ENCODE measurements at places on chromosomes 11 and 22.

DNA sequence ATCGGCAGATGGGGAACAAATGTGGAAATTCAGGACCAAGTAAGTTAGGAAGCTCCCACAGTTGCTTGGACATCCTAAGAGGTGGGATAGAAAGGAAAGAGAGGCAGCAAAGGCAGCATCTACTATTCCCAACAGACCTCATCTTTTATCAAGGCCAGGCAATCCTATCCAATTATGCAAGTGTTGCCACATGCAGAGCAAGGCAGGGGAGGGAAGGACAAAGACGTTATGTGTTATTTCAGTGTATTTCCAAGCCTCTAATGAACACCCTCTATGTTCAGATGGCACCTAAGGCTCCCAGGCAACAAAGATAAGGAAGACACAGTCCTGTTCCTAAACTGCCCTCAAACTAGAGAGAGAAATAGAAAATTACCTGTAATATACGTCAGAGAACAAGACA is 9.2 kb downstream of the TIGD3 start:
- DNase-seq, result no peak

GRCh38 chr11:133816146-133816870 is 29.0 kb downstream of the SPATA19 start:
- DNase-seq, result no peak

DNA sequence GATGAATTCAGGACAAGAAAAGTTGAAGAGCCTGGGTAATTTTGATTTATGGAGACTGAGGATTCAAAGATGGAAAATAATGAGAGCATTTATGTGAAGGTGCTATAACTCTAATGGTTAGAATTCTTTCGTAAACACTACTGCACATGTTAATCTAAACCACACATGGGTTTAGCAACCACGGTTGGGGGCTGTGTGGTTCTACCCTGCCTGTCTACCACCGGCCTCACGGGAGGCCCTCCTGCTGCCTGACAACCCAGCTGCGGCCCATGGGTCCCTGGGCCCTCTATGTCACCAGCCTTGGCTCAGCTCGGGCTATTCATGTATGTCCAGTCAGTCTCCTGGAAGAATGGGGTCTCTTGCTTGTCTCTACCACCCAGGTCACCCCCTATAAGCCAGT is 68.5 kb upstream of the ARFGAP3 start:
- no peak for DNase-seq

DNA sequence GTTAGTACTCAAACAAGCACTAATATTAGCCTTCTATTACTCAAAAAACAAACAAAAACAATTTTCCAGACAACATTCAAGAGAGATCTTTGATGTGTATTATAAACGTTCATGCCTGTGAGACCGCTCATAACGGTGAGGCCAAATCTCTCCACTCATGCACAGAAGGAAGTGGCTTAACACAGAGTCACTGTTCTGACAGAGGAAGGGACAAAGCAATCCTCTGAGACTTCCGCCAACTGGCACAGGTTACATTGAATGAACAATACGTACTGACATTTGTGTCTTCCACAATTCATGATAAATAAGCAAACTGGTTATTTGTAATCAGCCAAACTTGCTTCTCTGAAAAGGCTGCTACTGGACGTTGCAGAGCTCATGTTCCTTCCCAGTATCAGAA is 30.5 kb downstream of the CHKA start:
- no peak for DNase-seq

DNA sequence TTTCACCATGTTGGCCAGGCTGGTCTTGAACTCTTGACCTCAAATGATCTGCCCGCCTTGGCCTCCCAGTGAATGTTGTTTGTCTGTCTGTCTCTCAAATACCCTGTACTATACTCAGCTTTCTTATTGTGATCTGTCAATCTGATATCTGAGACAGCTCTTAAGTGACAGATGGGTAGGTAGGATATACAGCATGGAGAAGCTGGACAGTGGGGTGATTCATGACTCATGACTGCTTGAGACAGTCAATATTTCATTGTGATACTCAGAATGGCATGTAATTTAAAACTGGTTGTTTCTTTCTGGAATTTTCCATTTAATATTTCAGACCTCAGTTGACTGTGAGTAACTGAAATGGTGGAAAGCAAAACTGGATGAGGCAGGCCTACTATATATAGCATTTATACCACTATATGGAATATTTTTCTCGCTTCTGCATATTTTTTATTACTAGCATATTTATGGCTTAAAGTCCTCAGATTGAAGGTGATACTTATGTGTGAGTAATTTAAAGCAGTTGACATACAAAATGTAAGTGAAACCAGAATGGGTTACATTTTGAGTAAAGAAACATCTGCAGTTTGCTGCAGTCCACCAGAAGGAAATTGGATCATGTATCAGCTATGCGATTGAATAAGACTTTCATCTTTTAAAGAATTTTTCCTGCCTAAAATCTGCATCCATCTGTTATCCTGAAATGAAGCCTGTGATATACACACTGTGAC is 22.3 kb downstream of the ARHGAP42 start:
- DNase-seq, result no peak

DNA sequence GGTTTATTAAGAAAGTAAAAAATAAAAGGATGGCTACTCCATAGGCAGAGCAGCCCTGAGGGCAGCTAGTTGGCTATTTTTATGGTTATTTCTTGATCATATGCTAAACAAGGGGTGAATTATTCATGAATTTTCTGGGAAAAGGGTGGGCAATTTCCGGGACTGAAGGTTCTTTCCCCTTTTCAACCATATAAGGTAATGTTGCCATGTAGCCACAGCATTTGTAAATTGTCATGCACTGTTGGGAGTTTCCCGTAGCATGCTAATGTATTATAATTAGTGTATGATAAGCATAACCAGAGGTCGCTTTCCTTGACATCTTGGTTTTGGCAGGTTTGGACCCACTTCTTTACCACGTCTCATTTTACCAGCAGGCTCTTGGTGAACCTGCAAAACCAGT is 610.4 kb upstream of the B3GAT1 start:
- no peak for DNase-seq

DNA sequence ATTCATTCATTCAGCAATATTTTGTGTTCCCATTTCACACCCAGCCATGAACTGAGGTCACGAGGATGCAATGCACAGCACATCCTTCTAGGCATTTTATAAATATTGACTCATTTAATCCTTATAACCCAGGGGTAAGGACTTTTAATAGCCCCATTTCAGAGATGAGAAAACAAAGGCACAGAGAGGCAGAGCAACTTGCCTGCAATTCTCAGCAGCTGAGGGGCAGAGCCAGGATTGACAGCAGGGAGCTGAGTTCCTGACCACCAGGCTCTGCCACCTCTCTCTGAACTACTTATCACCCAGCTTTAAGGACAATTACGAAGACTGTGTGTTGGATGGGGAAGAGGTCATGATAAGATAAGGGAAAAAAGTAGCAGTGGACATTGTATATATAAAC is 12.8 kb upstream of the FGF3 start:
- no peak for DNase-seq

DNA sequence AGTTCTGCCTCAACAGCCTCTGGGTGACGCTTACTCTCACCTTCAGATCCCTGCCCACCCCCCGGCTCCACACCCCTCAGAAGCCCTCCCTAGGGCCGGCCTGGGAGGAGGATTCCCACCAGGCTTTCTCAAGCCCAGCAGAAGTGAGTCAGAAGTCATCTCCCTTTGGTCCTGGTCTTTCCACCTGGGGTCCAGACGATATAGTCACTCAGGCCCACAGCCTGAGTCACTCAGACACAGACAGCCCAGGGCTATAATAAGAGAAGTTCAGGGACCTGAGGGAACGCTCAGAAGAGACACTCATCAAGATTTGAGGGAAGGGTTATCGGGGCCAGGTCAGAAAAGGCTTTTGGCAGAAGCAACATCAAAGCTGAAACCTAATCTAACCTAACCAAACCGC is 127.1 kb downstream of the SPATA19 start:
- DNase-seq, result no peak

DNA sequence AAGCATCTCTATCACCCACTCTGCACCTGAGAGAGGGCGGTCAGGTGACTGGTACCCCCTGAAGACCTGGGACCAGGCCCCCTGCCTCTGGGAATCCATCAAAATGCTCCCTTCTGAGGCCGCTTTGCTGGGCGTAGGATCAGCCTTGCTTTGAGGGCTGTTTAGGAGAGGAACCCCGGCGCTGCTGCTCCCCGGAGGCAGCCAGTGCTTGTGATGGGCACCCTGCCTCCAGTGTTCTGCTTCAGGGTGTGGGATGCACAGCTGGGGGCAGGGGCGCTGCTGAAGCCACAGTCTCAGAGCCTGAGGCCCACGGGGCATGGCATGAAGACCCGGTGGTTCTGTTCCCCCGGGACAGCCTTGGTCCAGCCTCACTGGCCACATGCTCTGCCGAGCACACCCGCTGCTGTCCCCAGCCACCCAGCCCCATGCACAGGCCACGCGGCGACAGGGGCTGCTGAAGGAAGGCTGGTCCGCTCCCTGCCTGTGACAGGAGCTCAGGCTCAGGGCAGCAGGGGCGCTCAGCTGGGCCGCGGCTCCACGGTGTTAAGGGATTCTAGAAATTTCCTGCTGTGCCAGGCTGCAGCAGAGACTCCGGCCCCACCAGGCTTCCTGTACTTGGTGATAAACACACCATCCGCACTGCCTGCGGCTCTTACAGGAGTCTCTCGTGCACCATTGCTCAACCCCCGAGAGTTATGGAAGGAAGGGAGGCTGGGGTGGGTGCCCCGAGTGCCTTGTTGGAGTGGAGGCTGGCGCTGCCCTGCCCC is 91.0 kb downstream of the KCNQ1 start:
- no peak for DNase-seq

DNA sequence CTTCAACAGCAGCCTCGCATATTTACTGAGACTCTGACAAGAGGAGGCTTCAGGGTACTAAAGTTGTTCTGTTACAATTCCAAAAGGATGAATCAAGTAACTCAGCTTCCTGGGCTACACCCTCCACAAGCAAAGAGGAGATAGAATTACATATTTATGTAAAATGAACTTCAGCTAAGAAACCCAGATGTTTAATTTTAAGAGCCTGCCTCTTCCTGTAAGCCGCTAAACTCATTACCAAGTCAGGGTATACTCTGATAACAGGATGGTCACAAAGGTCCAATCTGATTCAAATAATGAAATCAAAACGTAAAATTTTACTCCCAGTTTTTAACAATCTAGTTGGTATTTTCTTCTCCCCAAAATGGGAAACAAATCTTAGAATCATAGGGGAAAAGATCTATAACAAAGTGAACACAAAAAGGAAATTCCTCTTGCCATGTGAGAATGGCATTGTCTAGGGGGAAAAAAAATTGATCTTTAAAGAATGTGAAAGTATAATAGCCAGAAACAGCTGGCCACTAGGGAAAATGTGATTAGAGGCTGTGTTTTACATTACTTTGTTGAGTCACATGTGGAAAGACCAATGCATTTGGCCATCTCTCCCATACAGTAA is 30.9 kb downstream of the CHEK2 start:
- no peak for DNase-seq

- DNase-seq, result no peak
These were observed 1.2 kb downstream of the TUBA8 start for GRCh38 chr22:18111759-18112330.

- no peak for DNase-seq
These were observed 161.3 kb downstream of the MYO18B start for GRCh38 chr22:25903294-25903693.

DNA sequence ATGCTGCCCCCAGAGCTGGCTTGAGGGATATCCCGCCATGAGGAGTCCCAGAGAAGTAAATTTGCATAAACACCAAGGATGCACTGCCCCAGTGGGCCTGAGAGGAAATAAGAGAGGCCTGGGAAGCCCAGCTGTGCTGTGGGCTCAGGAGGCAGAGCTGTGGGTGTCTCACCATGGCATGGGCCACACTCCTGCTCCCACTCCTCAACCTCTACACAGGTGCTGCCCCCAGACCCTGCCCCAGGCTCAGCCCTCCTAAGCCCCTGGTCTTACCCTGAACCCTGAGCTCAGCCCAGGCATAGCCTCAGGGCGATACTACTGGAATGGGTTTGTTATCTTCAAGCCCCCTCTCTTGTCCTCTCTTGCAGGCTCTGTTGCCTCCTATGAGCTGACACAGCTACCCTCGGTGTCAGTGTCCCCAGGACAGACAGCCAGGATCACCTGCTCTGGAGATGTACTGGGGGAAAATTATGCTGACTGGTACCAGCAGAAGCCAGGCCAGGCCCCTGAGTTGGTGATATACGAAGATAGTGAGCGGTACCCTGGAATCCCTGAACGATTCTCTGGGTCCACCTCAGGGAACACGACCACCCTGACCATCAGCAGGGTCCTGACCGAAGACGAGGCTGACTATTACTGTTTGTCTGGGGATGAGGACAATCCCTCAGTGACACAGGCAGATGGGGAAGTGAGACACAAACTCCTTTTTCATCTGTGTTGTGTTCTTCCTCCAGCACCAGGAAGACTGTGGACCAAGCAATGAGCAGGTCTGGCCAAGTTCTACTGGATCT is 59.9 kb downstream of the GGTLC2 start:
- no peak for DNase-seq

- DNase-seq, result no peak
These were observed 55.9 kb upstream of the MN1 start for GRCh38 chr22:27857443-27857842.

- DNase-seq, result no peak
These were observed 31.8 kb downstream of the SLCO2B1 start for GRCh38 chr11:75182664-75183063.

DNA sequence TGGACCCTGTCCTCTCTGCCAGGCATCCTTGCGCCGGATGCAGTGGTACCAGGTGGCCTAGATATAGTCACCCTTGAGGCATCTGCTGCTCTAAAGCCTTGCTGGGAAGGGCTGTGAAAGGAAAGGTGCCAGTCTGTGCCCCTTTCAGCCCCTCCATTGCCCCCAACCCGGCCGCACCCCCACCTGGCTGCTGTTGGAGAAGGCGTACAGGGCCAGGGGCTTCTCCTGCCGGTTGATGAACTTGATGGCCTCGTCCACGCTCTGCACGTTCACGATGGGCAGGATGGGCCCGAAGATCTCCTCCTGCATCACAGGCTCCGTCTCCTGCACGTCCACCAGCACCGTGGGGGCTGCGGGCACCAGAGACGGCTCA is 10.2 kb downstream of the ALDH3B2 start:
- no peak for DNase-seq

DNA sequence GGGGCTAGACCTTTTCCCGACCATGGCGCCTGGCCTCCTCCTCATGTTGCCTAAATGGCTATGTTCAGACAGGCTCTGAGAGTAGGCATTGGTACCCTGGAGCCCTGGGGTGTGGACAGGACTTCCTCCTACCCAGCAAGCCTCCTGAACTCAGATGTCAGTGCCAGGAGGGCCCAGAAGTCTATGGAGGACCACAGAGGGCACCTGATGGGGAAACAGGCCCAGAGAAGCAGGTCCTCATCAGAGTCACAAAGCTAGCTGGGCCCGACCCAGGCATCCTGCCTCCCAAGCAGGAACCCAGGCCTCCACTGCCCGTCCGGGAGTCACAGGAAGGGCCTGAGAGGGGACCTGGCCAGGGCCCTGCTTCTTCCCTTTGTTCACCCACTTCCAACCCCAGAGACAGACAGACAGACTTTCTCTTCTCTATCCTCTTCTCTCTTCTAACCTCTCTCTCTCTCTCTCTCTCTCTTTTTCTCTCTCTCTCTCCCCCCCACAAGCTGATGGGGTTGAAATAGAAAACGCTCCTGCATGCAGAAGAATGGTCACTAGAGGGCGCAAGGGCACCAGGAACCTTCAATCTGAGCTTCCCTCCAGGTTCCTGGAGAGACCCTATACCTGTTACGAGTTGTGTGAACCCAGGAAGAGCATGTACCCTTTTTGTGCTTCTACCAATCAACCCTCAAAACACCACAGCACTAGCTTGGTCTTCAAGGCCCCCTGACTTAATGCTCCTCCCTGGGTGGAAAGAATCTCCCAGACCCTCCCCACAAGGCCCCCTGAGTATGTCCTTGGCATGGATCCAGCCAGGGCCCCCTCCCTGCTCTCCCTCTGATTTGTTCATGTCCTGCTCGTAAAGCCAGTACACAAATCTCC is 27.1 kb downstream of the ARAP1 start:
- DNase-seq, result peak; percentile 83

GRCh38 chr11:18285841-18286240 is 19.8 kb downstream of the SAA1 start:
- no peak for DNase-seq
